ENCODE measurements at places on chromosomes 1 and 21.

DNA sequence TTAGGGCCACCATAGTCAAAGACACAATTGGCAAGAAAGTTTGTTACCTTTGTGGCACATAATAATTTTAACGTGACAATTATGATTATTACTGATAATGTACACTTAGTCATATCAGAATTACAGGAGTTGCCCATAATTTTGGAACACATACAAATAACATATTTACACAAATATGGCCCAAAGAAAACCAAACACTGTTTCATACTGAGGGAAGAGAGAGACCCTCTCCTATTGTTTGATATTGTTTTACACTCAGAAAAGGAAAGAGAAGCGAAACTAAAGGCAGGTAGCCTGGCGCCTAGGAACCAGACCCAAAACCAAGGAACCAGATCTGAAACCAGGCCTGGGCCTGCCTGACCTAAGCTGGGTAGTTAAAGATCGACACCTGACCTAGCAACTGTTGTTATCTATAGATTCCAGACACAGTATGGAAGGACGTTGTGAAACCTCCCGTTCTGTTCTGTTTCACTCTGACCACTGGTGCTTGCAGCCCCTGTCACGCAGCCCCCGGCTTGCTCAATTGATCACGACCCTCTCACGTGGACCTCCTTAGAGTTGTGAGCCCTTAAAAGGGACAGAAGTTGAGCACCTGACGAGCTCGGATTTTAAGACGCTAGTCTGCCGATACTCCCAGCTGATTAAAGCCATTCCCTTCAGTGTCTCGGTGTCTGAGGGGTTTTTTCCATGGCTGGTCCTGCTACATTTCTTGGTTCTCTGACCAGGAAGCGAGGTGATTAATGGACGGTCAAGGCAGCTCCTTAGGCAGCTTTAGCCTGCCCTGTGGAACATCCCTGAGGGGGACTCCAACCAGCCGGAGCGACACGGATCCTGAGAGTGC, 27.9 kb downstream of the C1orf115 start:
- DNase-seq, result no peak

DNA sequence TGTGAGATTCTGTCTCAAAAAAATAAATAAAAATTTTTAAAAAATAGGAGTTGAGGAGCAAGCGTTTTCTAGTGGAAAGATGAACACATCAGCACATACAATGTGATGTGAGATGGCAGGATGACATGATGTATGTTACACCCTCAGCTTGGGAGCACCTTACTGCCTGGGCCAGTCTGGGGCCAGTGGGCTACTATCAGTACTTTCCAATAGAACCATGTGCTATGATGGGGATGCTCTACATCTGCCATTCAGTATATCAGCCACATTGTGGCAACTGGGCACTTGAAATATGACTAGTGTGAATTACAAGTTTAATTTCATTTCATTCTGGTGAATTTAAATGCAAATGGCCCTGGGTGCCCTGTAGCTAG, 156.0 kb downstream of the PGBD5 start:
- peak; percentile 38 for DNase-seq

GRCh38 chr1:42723511-42723910, 16.5 kb downstream of the CLDN19 start:
- no peak for DNase-seq

DNA sequence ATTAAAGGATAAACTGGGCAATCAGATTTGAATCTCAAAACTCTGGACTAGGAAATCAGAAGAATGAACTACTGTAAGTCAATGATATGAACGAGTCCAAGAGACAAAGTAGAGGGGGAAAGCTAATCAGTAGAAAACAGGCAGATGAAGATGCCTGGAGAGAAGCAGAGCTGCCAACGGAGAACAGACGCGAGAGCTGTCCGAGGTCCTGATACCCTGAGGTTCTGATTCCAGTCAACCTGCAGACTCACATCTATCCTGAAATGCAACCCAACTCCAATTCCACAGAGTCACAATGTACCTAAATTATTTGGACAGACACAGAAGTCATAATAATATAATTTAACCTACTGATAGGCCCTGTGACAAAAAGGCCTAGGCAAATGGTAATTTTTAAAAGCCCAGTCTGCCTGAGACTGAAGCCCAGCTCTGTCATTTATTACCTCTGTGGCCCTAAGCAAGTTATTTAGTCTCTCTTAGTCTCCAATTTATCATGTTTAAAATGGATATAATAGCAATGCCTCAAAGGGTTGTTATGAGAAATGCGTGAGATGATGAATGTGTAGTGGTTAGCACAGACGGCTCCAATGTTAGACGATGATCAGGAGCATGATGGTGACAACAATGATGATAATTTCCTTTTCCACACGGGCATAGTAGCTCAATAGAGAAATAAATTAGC, 33.4 kb downstream of the RGS7 start:
- no peak for DNase-seq

GRCh38 chr1:167322483-167322882, 101.8 kb downstream of the POU2F1 start:
- no peak for DNase-seq
